ENCODE measurements at places on chromosomes 1 and 21.

DNA sequence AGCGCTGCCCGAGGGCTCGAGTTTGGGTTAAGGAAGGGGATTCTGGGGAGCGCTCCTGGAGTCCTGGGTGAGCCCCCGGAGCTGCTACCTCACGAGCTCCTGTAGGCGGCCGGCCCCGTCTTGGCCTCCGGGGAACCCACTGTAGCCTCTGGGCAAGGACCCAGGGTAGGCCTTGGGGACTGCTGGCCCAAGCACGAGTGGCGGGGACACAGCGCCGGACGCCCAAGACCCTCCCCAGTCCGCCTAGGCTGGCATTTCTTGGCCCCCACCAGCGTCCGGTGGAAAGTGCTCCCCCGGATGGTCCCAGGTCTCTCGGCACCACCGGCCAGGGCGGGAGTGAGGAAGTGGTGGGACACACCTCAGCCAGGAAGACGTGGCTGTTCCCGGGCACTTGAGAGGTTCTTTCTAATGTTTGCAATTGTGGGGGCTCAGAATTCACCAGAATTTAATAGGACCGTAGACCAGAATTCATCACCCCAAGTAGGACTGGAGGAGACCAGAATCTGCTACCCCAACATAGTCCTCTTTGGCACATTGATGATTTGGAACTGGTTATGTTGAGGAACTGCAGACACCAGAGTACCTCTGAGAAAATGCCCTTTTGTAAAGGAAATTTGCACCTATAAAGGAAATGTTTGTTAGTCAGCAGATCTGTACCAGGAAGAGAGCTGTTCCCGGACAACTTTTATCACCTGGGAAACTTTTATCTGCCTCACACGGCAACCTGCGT lies 622 bp upstream of the TMPRSS2 start:
- no peak for DNase-seq

- peak; percentile 44 for DNase-seq
These were observed 524 bp upstream of the TMCO4 start for GRCh38 chr1:19800076-19800804.

DNA sequence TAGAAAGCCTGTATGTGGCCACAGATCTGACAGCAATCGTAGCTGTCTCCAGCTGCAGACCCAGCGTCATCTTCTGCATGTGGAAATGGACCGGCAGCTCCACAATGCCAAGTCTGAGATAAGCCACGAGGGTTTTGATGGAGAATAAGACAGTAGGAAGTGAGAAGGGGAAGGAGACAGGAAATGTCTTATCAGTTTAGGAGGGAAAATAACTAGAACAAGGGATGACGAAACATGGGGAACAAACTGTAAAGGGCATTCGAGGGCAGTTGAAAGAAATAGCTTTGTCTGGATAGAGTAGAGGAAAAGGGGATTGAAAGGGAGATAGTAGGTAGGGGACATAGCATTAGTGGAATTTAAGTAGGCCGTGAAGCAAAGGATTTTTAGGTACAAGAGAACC lies 74.0 kb upstream of the CTTNBP2NL start:
- DNase-seq, result no peak

- DNase-seq, result no peak
These were observed 30.0 kb downstream of the CAPZB start for GRCh38 chr1:19455353-19455752.

DNA sequence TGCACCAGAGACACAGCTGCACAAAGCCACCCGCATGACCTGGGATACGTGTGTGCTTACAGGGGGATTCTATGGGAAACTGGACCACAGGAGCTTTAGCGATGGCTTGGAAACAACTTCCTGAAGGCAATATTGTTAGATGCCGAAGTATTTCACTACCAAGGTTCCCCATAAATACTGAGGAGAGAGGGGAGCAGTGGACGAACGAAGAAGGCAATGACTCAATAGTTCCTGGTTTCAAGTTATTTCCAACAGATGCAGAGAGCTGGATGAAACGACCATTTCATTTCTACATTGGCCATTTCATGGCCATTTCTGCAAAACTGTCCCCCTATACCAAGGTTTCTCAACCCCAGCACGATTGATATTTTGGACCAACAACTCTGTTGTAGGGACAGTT lies 61.3 kb downstream of the CD34 start:
- DNase-seq, result no peak

DNA sequence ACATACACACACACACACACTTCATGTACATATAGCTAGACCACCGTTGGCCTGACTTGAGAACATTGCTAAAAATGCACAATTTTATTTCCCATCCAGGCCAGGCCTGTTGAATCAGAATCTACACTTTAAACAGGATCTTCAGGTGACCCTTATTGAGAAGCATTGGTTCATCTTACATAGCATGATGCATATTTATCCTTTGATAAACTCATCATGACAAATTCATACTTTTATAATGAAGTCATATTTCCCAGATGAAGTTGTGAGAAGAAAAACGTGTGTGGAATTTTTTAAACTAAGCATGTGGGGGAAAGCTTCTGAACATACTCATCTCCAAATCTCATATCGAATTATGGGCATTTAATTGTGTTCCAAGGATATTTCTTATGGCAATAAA lies 877.7 kb downstream of the MRPL39 start:
- no peak for DNase-seq

DNA sequence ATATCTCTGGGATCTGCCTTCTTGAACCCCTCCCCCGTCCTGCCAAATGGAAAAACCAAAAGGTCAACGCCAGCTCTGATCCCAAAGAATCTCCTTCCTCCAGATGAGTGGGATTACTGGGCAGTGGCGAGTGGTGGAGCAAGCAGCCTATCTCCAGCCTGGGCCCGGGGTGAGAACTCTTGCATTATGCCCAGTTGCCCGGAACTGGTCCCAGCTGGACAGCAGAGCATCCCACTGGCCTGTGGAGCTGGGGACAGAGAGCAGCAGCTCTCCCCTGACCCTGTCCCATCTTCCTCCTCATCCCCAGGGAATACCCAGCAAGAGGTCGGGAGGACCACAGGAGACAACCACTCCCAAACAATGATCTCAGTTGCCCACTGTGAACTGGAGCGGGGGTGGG lies 130.5 kb downstream of the TMEM53 start:
- DNase-seq, result no peak

- DNase-seq, result no peak
These were observed 134.0 kb upstream of the ARHGEF16 start for GRCh38 chr1:3320246-3321152.

GRCh38 chr1:227941509-227942020 lies 6.2 kb downstream of the WNT9A start:
- DNase-seq, result no peak

All from NAMALWA (cell line).